ENCODE measurements at places on chromosomes 2 and 18. TPM values are rescaled to one million over a fixed set of nuclear protein-coding genes. Genes with fewer than 3 reads are reported as not detected.

- no peak for DNase-seq
These were observed 736.6 kb upstream of the ZEB2 start for GRCh38 chr2:145256551-145256950.

- no peak for DNase-seq
These were observed 62.3 kb upstream of the ITPRID2 start for GRCh38 chr2:181829230-181829629.

GRCh38 chr2:235543851-235544688 is 50.2 kb downstream of the AGAP1 start:
- DNase-seq = no peak

DNA sequence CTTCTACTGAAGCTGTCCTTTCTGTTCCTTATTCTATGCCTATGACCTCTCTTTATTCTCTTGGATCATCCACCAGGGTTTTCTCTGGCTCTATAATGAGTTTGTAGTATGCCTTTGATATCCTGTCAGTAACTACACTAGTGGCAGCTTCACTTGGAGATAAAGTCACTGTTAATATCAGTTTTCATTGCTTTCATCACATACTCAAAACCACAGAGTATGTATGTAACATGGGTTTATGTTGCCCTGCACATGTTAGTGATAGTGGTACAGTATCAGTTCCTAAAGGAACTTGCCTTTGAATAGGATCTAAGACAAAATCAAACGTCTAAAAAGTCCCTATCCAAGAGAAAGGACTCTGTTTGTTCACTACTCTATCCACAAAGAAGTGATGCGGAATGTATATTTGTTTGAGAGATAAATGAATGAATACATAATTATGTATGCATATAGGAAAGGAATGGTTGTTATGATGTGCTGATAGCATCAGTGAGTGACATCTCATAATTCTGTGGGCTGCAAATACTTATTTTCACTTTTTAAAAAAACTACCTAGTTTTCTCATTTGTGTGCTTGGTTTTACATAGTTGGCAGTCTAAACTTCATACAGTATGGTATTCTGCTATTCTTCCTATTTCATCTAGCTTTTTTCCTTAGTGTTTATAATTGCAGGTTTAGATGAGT is 45.1 kb downstream of the TET3 start:
- no peak for DNase-seq

Gene PDE6D
- 32.9 TPM for total RNA-seq

Gene COL4A3
- total RNA-seq = under 0.01 TPM

DNA sequence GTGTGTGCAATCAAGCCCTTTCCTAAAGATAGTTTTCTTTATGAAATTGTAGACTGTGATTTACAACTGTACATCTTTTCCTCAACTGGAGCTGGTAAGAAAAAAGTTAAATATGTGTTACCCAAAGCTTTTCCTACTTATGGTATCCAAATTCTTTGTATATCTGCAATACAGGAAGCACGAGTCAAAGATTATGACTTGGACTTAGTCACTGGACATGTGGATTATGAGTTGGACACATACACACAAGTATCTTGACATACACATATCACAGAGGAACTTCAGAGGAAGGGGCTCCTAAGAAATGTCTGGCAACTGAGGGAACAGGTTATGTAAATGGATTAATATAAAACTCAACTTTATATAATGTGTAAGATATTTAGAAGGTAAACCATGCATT is 35.2 kb downstream of the PRELID3A start:
- DNase-seq = no peak

DNA sequence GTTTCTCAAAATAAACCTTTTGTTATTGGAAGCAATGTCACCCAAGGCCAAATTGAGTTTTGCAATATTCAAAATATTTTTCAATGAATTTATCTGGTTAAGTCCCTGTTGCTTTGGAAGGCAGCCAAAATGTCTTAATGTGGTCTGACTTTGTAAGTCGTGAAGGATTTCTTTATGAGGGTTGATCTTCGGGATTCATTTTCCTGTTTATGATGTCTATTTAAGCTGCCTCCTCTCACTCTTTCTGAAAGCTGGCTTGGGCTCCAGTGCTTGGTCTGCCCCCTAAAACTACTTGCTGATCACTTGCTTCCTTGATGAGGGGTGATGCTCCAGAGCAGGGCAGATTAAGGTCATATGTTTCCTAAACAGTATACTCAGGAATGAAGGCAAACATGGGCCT is 141.1 kb downstream of the ANTXR1 start:
- DNase-seq = no peak

DNA sequence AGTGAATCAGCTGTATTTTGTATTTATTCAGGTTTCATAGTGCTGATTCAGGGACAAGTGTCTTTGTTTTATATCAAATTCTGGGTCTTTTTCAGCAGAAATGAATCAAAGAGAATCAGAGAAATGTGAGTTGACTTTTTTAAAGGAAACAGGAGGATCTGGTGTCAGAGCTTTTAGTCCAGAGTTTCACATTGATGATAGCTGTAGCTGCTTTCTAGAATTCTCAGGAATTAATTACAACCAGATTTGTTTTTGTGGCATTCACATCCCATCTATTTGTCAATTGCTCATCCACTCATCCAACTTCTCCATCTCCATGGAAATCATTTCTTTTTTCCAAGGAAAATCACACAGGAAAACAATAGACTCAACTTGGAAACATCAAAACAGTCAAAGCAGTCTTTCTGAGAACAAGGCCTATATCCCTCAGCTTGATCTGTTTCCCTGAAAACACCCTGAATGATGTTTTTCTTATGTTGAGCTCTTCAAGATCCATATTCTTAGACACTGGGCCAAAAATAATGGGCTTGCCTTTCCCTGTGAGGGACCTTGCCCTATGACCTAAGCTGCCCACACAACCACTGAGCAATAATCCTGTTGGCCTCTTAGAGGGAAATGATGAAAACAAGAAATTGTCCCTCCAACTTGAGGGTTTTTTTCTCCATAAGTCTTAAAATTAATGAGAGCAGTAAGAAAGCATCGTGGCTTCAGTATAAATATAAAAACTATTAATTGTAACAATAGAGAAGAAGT is 249.5 kb upstream of the FN1 start:
- no peak for DNase-seq

GRCh38 chr2:196725218-196725617 is 74.3 kb downstream of the GTF3C3 start:
- DNase-seq = no peak

- DNase-seq = no peak
These were observed 83.8 kb upstream of the FAM237A start for GRCh38 chr2:206558492-206558891.

Gene MATN3
- total RNA-seq = 9.7 TPM

Gene PSD4
- 7.3 TPM for total RNA-seq

- no peak for DNase-seq
These were observed 76.8 kb upstream of the MSTN start for GRCh38 chr2:190139371-190139770.

- peak; percentile 70 for DNase-seq
These were observed 37.3 kb upstream of the TANK start for GRCh38 chr2:161122772-161123530.

Gene CYP1B1
- total RNA-seq = 17.5 TPM

Gene ASXL2
- total RNA-seq = 8.5 TPM

Gene SEMA4F
- 13.8 TPM for total RNA-seq

- peak; percentile 31 for DNase-seq
These were observed 64.1 kb upstream of the ACVR1C start for GRCh38 chr2:157692768-157693167.

- DNase-seq = no peak
These were observed 7.4 kb downstream of the TUBB6 start for GRCh38 chr18:12315490-12315889.

Gene TSHZ1
- 5.1 TPM for total RNA-seq

- DNase-seq = no peak
These were observed 28.5 kb downstream of the DCDC2C start for GRCh38 chr2:3731829-3732228.

Gene SPEG
- total RNA-seq = 4.6 TPM

Gene BARD1
- 18.8 TPM for total RNA-seq

DNA sequence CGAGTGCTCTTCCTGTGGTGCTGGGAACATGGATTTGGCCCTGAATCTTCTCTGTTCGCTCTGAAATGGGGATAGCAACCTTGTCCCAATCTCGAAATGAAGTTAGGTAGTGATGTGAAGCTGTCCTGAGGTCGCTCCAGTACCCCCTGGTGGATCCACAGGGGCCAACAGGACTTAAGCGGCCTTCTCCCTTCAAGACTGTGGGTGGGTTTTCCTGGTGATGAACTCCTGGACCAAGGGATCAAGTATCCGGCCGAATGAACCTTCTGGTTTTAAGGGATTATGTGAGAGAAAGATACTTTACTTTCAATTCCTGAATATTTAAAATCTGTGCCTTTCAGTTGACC is 156.5 kb downstream of the NAPG start:
- no peak for DNase-seq

DNA sequence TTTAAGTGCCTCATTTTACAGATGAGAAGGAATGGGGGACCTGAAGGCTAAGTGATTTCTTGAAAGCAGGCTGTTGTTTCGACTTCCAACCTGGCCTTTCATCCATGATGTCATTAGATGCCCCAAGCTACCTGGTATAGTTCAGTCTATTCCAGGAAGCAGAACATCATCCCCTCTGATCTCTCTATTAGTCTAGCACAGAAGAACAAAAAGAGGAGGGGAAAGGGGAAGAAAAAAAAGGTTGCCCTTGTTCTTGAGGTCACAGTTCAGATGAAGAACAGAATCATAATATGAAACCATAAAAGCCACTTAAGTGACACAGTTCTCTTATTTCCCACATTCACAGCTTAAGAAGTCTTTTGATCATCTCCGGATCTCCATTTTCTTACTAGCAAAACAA is 386.2 kb upstream of the HNRNPA3 start:
- no peak for DNase-seq

Data from epithelial cell of proximal tubule (primary cell).